ENCODE measurements at places on chromosomes 13 and 19.

DNA sequence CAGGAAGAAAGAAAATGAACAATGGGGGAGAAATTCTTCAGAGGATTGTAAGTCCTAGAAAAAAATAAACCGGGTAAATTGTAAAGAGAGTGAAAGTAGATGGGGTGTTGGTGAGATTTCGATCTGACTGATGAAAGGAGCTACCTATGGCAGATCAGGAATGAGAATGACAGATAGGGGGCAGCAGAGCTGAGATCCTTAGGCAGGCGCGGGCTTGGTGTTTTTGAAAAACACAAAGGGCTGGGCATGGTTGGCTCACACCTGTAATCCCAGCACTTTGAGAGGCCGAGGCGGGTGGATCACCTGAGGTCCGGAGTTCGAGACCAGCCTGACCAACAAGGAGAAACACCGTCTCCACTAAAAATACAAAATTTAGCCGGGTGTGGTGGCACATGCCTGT lies 1468.6 kb upstream of the SLC10A2 start:
- no peak for DNase-seq

DNA sequence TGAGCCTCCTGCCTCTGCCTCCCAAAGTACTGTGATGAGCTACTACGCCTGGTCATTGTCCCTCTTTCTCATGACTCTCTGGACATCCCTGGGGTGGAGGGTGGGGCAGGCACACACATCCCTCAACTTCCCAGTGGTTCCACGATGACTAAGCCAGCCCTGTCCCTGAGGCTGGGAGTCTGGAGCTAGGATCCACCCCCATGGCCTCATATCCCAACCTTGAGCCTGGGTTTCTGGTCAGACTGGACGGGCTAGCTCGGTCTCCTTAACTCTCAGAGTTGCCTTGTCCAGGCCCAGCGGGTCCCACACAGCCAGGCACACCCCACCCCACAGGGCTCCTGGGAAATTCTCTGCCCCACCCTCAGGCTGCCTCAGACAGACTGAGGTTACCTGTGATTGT lies 19.6 kb downstream of the IER2 start:
- no peak for DNase-seq

DNA sequence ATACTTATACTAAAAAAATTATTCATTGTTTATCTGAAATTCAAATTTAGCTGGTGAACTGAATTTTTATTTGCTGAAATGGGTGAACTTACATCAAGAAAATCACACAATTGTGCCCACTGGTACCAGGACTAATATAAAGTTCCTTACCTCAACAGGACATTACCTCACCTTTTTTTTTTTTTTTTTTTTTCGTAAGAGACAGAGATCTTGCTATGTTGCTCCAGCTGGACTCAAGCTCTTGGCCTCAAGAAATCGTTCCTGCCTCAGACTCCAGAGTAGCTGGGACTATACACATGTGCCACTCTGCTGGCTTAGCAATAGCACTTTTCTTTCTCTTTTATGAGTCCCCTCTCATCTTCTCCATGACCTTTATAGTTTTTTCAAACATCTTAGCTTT lies 22.5 kb upstream of the NDFIP2 start:
- no peak for DNase-seq

DNA sequence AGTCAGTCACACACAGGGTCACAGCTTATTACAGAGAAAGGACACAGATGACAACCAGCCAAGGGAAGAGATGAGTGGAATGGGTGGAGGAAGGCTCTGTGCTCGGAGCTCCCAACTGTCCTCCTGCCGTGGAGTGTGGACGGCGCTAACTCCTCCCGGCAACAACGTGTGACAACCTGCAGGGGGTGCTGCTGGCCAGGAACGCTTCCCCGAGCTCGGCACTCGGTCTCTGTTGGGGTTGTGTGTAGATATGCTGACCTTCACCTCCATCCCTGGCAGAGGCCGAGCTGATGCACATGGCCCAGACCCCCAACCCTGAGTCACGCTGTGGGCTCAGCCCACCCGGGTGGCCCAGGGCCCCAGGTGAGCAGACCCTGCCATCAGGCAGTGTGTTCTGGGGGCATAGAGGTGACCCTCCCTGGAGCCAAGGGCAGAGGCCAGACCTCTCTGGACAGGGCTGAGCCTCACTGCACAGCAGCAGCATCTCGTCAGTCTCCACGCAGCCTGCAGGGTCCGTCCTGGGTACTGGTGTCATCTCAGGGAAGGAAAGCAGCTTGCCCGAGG lies 14.1 kb downstream of the ZNF444 start:
- no peak for DNase-seq

- DNase-seq = no peak
These were observed 764 bp downstream of the ZNF626 start for GRCh38 chr19:20660473-20661140.

DNA sequence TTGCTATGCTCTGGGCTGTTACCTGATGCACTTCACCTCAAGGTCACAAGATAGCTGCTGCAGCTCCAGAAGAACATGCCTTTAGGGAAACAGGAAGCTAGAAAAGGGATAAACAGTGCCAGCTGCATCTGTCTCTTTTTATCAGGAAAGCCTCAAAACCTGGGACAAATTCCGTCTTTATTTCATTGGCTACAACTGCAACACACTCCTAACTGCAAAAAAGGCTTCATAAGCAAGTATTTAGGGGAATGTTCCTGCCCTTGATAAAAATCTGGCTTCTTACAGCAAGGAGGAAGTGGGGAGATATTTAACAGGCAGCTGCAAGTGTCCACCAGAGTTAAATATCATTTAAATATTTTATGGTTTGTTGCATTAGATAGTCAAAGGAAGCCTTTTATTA lies 34.2 kb upstream of the SERTM1 start:
- DNase-seq = no peak

- DNase-seq = no peak
These were observed 13.6 kb upstream of the FCHO1 start for GRCh38 chr19:17737690-17738153.

DNA sequence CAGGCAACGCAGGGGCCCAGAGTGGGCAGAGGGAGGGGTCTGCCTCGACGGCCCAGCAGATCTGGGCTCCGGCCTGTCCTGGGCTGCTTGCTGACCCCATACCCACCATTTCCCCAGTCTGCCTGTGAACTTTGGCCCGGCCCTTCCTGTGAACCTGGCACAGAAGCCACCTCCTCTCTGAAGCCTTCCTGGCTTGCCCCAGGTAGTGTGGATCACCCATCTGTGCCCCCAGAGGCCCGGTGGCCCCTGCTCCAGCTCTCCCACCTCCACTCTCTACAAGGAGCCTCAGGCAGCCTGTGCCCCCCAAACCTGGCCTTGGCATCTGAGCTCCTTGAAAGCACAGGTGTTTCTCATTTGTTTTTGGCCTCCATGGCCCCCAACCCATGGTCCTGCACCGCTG lies 15.7 kb downstream of the PLEKHF1 start:
- DNase-seq = no peak

Measured in T-helper 2 cell treated with Interferon-gamma antibody and Interleukin-4, amounts not matched to agents 5 μg/mL and 100 μg/mL, for 36 hours (primary cell).